ENCODE measurements at places on chromosomes 6 and 20.

GRCh38 chr6:140485740-140486449 lies 1111.4 kb upstream of the CITED2 start:
- no peak for DNase-seq

DNA sequence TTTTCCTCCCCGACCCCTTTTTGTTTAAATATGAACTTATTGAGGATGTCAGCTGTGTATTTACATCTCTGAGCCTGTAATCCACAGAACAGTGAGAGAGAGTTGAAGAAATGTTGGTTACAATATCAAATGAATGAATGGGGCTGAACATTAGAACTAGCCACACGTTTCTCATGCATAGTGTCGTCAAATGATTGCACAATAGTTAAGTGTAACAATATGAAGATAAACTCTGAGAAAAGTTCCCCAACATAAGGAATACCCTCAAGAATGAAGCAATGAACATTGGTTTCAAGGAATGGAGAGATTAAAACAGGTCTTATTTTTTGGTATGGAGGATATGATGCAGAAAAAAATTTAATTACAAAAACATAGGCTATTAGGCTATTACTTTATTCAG lies 100.5 kb upstream of the DTNBP1 start:
- DNase-seq, result no peak

- no peak for DNase-seq
These were observed 141.5 kb downstream of the ANKRD60 start for GRCh38 chr20:58086763-58087561.

DNA sequence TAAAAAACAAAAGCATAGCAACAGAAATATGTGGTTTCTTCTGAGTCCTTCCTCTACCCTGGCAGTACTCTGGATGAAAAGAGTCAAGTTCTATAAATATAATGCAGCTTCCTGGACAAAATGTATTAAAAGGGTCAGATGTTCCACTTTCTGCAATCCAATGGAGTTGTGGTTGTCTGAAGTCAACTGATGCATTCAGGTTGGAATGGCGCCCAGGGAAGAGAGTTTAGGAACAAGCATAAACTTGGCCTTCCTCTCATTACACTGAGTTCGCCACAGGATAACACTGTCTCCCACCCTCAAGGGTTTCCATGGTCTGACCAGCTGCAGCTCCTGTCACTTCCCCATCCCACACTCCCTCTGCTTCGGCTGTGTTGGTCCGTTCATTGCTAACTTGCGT lies 66.4 kb downstream of the PLEKHG1 start:
- no peak for DNase-seq

GRCh38 chr6:16769986-16770376 lies 8.7 kb upstream of the ATXN1 start:
- no peak for DNase-seq

Data from stimulated activated CD4-positive, alpha-beta T cell treated with anti-CD3 and anti-CD28 coated beads, TNF-alpha, amount 100 ng/mL, for 24 hours (primary cell).